GM10248 (cell line): ENCODE measurements at places on chromosomes 7 and 10.

- no peak for DNase-seq
Observed at GRCh38 chr10:100528921-100529474, 673 bp downstream of the NDUFB8 start.

- no peak for DNase-seq
Observed at GRCh38 chr7:108770981-108771745, 201.5 kb downstream of the DNAJB9 start.

- no peak for DNase-seq
Observed at GRCh38 chr10:72911758-72912157, 18.2 kb downstream of the OIT3 start.

- no peak for DNase-seq
Observed at GRCh38 chr10:124092860-124093773, at the start of gene CHST15. Gene CHST15 (minus strand): TSS chr10:124093598. CDS start chr10:124046212, 47,386 bp downstream.

DNA sequence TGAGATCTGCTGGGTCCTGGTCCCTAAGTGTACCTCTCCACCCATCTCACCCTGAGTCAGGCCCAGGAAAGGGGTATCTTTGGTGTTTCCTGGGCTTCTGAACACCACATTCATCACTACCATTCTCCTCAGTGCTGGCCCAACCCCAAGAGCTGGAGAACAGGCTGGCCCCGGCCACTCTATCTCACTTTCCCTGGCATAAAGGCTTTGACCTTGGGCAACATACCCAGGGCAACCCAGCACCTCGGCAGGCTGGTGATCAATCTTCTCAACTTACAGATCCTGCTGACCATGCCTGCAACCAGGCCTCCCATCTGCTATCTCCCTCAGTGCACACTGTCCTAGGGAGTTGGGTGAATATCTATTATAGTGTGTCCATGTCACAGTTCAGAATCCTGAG, 2.1 kb downstream of the VSIR start:
- no peak for DNase-seq

DNA sequence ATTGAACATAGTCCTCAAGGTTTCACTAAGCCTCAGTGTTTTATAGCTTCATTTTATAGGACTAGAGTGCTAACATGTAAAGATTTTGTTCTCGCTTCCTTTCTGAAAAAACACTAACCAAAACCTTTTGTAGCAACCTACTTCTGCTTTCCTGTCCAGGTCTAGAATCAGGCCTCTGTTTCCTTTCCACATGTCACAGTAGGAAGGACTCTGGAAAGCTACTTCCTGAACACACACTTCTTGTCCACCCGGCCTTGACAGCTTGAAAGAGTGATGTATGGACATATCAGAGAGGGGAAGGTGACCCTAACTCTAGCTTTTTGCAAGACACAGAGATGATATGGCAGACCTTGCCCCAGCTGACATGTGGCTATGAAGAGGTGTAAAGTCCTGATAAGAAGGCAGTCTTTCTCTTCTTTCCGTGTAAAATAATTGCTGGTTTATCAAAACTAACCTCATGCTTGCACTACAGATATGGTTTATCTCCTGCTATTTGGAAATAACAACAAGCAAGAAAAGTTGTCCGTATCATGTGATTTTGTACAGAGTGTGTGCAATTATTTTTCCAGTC, 175.4 kb downstream of the SKAP2 start:
- DNase-seq, result no peak

- DNase-seq, result no peak
Observed at GRCh38 chr7:54426406-54426805, 115.8 kb upstream of the VSTM2A start.

DNA sequence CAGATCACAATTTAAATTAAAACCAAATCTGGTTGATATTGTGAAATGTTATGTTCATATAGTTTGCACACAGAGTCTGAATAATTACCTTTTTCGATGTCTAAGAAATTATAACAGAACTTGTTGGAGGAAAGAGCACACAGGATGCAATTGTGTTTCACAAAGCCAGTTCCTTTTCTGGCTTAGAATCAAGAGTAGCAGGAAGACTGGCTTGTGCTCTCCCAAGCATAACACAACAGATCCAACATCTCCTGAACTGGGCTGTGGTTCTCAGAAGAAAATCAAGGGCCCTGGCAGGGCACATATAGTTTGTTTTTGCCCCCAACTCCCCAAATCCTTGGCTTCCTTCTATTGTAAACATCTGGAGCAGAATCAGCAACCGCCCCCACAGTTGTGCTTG, 62.7 kb downstream of the LRRC4 start:
- no peak for DNase-seq

- no peak for DNase-seq
Observed at GRCh38 chr7:23268746-23269145, 22.2 kb downstream of the GPNMB start.

DNA sequence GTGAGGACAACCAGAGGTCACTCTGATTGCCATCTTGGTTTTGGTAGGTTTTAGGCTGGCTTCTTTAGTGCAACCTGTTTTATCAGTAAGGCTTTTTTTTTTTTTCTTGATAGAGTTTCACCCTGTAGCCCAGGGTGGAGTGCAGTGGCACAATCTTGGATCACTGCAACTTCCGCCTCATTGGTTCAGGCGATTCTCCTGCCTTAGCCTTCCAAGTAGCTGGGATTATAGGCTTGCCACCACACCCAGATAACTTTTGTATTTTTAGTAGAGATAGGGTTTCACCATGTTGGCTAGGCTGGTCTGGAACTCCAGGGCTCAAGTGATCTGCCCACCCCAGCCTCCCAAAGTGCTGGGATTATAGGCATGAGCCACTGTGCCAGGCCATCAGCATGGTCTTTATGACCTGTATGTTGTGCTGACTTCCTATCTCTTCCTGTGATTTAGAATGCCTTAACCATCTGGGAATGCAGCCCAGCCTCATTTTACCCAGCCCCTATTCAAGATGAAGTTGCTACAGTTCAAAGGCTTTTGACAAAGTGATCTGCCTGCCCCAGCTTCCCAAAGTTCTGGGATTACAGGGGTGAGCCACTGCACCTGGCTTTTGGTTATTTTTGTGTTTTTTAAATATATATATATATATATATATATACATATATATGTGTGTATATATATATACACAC, 7.0 kb upstream of the ZNF425 start:
- no peak for DNase-seq

GRCh38 chr7:115533785-115534184, 496.8 kb downstream of the TFEC start:
- DNase-seq, result no peak

GRCh38 chr10:116241642-116242410, 31.2 kb downstream of the GFRA1 start:
- DNase-seq, result no peak

- DNase-seq, result no peak
Observed at GRCh38 chr10:102603946-102604345, 40.3 kb upstream of the TRIM8 start.

GRCh38 chr10:381346-381745, 246.1 kb downstream of the ZMYND11 start:
- no peak for DNase-seq

DNA sequence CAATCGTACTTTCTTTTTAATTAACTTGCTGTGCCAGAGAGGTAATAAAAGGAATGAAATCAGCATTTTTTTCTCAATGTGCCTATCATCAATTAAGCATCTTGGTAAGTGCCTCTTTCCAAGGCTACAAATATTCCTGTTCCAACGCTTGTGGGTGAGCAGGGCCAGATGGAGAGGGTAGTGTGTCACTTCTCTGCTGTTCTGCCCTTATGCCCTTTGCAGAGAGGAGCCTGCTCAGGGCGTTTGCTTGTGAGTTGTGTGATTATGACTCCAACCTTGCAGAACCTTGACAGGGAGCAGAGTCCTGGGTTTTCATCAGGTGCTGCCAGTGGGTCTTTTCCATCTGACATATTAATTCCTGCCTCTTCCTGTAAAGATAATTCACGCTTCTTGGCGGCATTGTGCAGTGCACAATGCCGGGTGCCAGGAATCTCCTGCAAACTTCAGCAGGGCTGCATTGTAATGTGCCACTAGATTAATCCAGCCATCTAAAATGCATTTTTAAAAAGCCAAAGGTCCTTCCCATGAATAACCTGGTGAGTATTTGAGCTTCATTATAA, 234.4 kb downstream of the ARHGAP12 start:
- no peak for DNase-seq

GRCh38 chr7:3657206-3657605, 356.2 kb downstream of the SDK1 start:
- no peak for DNase-seq

DNA sequence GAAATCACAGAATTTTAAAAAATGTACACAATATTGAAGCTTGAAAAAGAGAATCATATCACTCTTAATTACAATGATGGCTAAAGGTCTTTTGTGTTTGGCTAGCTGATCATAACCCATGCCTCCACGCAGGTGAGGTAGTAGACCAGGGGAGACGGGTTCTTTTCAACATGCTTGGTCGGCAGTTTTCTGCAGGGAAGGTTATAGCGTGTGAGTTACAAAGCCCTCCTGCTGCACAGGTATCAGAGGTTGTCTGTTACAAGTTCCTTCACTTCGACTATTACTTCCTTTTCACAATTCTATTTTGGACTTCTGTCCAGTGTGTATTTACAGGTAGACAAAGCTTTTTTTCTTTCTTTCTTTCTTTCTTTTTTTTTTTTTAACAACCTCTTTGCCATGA, 127.1 kb upstream of the PRPS1L1 start:
- no peak for DNase-seq

DNA sequence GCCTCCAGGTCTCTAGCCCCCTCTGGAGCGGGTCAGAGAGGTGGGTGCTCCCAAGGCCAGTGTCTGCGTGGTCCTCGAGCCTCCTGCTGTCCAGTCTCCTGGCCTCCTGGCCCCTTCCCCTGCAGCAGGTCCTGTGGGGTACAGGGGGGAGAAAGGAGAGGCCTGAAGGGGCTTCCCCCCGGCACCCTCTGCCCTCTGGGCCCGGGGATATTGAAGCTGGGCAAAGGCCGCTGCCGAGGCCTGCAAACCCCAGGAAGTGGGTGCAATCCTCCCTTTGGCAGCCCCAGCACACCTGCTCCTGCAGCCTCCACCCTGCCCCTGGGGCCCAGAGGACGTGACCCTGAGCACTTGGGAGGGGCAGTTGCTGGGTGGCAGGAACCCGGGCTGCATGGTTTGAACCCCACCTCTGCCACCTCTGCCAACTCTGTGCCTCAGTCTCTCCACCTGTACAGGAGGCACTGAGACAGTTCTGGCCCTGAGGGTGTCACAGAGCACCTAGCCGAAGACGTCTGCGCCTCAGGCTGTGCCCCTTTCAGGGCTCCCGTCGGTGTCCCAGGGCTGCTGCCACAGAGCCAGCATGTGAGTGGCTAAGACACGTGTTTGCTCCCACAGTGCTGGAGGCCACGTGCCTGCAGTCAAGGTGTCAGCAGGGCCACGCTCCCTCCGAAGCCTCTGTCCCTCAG, 59.1 kb upstream of the INPP5A start:
- DNase-seq, result no peak

DNA sequence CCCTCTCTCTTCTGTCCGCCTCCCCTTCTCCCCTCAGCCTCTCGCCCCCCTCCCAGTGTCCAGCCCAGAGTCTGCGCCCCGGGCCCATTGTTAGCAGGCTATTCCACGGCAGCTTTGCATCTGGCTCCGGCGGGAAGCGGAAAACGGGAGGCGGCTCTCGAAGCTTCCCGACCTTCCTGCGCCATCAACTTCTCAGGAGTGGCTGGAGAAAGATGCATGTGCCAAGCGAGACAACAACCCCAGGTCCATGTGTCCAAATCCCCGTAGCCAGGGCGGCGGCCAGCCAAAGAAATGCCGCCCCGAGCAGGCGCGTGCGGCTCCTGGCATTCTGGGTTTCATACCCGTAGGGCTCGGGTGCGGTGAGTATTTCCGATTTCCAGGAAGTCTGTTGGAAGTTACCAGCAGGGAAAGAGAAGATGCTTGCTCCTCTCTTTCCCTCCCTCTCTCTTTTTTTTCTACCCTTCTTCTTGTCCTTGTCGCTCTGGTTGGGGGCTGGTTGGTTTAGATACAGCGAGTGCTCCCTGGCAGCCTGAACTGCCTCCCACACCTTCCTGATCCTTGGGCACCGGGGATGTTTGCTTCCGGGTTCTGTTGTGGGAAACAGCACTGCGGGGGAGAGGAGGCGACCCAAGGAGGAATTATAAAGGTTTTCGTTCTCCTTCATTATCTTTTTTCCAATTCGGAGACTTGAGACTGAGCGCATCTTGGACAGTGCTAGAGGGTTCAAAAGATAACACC, 1.2 kb upstream of the HOXA2 start:
- no peak for DNase-seq

GRCh38 chr7:30116771-30117170, 18.0 kb upstream of the MTURN start:
- no peak for DNase-seq

GRCh38 chr7:142112086-142112485, 568 bp downstream of the MGAM2 start:
- no peak for DNase-seq

- no peak for DNase-seq
Observed at GRCh38 chr10:90745565-90745964, 112.3 kb downstream of the HTR7 start.

DNA sequence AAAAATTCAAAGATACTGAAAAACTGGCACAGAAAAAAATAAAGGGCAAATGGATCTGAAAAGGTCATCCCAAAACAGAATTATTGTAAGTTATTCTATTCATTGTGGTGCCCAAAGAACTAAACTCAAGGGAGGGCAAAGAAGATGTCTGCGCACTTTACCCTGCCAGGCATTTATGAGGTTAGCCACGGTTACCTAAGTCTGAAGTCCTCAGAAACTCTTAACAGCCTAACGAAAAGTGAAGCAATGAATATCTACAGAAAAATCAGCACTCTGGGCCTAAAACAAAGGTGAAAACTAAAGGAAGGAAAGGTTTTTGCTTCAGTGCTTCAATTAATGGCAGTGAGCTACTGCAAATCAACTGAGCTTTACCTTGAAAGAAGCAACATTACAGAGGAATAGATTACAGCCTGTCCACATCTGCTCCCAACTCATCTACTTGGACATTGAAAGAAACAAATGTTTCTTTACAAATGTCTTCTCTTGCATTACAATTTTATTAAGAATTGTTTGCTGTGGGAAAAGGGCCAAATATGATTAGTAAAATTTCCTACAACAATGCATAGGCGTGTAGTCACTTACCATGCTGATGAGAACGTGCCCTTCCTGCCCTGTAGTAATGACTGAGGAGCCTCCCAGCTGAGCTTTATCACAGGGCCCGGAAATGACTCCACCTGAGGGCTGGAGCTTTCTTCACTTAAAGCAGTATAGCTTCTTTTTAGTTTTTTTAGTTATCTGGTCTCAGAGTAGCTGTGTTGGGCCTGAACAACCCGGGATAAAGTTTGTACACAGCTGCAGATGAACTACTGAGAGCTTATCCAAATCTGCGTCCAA, at the start of gene TUBAL3:
TSS of gene TUBAL3 (minus strand) at position 621 of the 834 bp plus-strand sequence. CDS start at position 585, 36 bp downstream.
- DNase-seq, result no peak

- DNase-seq, result no peak
Observed at GRCh38 chr7:82559193-82559805, 115.7 kb upstream of the CACNA2D1 start.

- no peak for DNase-seq
Observed at GRCh38 chr10:29465384-29465783, 169.4 kb downstream of the SVIL start.
